ENCODE measurements at places on chromosomes 3 and 15.

DNA sequence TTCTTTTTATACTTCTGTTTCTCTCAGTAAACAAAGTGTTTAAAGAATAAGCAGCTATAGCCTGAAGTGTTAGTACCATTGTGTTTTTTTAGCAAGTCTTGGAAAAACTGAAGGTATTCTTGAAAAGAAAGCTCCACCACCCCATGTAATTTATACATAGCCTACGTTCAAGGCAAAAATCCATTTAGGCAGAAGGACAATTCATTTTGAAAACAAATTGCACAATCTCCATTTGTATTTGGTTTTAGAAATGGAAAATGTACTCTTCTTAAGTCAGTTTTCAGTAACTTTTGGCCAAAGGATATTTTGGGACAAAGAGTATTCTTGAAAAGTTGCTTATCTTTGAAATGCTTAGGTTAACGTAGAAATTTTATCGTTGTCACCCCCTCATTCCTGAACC lies 34.5 kb downstream of the PTPRG start:
- DNase-seq: no peak

GRCh38 chr3:155270485-155271342 lies 22.8 kb downstream of the STRIT1 start:
- peak; percentile 37 for DNase-seq

- DNase-seq: no peak
Measured at GRCh38 chr15:92417716-92418115, 24.0 kb downstream of the ST8SIA2 start.

DNA sequence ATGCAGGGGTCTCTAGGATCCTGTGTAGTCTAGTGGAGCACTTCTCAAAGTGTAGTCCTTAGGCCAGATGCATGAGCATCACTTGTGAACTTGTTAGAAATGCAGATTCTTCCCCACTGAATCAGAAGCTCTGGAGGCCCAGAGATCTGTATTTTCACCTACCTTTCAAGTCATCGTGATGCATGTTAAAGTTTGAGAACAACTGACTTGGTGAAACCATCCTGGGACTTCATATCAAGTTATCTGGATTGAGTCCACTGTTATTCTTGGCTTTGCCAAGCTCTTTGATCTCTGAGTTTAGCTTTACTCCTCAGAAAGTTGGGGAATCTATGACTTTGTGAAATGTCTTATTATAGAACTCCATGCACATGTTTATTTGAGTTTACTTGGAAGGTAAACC lies 78.5 kb downstream of the ARNT2 start:
- peak; percentile 46 for DNase-seq
